Lower leg skin (tissue), 4 donors: ENCODE measurements at places on chromosomes 7 and 10.

- no peak for DNase-seq
Measured at GRCh38 chr7:68542831-68543230, 1055.4 kb upstream of the AUTS2 start.

DNA sequence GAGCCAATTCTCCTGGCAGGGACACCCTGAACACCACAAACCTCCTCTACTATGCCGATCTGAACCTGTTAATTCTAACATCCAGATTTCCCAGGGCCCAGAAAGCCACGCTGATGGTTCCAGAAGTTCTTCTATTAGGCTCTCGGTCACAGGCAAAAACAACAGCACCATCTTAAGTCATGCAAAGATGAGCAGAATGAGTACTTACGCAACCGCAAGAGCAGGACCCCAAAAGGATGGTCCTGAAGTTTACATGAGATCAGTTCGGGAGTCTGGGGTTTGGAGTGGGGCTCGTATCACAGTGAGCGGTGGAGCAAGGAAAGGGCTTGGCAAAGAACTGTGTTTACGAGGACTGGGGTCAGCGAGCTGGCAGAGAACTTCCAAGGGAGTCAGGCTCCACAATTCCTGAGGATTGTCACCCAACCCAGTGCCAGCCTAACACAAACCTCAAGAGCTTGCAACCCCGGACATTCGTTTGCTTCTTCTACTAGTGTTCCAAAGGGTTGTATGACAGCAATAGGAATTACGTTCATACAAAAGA is 532.6 kb downstream of the TNS3 start:
- no peak for DNase-seq

DNA sequence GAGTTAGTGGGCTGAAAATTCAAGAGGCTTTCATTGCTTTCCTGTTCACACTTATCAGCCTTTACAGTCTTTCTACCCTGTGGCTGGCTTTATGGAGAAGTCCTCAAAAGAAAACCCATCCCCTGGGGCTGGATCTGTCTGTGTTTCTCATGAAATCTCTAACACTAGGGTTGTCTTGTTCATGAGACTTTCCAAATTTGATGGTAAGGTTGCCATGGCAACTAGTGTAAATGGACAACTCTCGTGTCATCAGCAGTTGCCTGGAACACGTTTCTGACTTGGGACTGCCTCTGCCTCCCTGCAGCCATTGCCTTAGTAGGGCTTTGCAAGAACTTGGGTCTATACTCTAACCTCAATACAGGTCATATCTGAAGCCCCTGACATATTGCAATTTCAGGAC is 35.8 kb upstream of the PLPP4 start:
- no peak for DNase-seq

- no peak for DNase-seq
Measured at GRCh38 chr7:157989589-157989988, 598.0 kb downstream of the PTPRN2 start.
